ENCODE measurements at places on chromosomes 6 and 20. TPM values are rescaled to one million over a fixed set of nuclear protein-coding genes. Genes with fewer than 3 reads are reported as not detected.

- DNase-seq, result no peak
Observed at GRCh38 chr6:11386726-11387125, 150.8 kb upstream of the TMEM170B start.

- DNase-seq, result no peak
Observed at GRCh38 chr20:60148885-60149284, 190.7 kb downstream of the CDH26 start.

DNA sequence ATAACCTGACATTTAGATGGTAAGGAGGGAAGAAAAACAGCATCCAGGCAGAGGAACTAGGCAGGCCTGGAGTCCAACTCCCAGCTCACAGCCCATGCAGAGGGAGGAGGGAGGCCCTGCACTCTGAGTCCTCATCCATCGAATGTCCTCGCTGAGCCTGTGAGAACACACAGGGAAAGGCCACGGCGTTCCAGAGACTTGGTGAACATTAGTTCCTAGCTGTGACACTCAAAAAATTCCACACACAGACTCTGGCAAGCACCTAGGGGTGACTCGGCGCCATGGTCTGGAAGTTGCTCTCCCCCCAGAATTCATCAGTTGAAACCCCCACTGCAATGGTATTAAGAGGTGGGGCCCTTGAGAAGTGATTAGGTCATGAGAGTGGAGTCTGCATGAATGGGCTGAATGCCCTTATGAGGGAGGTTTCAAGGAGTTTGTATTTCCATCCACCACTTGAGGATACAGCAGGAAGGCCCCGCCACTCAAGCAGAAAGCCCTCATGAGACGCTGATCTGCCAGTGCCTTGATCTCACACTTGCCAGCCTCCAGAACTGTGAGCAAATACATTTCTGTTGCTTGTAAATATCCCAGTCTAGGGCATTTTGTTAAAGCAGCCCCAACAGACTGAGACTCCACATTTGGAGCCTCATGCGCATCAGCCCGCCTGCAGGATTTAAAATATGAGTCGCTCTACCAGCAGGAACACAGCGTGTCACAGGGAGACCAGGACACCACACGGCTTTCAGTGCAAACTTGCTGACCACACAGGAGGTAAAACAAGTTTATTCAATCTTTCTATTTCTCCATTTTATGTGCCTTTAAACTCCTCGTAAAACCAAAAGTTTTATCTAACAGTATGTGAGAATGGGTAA is 73.9 kb downstream of the WDR27 start:
- no peak for DNase-seq

- no peak for DNase-seq
Observed at GRCh38 chr6:165223736-165224135, 85.7 kb downstream of the C6orf118 start.

DNA sequence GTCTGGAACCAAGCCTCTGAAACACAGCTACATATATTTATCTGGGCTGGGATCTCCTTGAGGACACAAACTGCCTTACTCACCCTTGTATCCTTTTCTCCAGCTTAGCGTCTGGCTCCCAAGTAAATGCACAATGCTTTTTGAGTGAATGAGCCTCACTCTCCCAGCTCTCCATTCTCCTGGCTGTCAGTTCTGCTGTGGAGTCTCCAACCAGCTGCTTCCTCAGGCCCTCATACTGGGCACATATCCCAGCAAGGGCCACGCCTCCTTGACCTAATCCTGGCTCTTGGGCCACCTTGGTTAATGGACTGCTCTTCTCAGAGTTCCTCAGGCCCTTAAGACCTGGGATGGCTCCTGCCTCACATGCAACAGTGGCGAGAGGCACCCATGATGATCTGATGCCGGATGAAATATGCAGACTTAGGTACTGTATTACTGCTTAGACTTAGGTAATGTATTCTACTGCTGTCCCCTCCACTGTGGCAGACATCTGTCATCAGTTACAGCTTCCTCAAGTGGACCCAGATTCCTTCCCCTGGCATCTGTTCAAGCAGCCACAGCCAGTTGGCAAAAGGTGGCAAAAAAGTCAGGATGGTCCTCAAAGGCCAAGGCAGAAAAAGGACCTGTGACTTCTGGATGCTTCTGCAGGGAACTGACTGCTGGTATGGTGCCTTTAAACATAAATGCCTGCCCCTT is 16.5 kb downstream of the SNHG17 start:
- DNase-seq, result no peak

- DNase-seq, result no peak
Observed at GRCh38 chr6:36618366-36619355, 24.5 kb downstream of the SRSF3 start.

DNA sequence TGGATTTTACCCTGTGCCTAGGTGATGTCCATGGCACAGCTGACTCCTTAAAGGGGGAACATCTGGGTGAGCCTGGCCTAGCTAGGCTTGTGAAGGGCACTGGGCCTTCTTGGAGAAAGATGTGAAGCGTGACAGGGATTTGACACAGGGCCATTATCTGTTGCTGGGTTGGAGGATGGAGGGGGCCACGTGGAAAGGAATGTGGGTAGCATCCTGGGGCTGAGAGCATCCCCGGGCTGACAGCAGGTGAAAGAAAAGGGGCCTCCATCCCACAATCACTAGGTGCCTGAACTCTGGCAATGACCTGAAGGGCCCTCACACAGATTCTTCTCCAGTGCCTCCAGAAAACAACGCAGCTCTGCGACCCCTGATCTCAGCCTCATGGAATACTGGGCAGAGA is 124.7 kb downstream of the DTNBP1 start:
- no peak for DNase-seq

GRCh38 chr20:44219170-44219730 is 8.7 kb upstream of the OSER1 start:
- no peak for DNase-seq

GRCh38 chr20:1150218-1150617 is 31.8 kb downstream of the PSMF1 start:
- DNase-seq, result no peak

DNA sequence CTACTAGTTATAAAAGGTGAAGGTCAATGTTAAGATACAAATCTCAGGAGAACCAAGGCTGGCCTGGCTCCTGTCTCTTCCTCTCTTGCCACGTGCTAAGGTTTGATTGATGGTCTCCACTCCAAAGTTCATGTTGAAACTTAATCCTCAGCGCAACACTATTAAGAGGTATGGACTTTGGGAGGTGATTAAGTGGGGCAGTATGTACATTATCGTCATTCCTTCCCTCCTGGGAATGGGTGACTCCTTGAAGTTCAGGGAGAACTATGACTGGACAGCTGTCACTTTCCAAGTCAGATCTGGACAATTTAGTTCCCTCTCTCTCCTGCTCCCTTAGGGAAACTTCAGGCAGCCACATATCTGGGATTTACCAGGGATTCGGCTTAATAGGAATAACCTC is 50.5 kb downstream of the KCNK5 start:
- no peak for DNase-seq

DNA sequence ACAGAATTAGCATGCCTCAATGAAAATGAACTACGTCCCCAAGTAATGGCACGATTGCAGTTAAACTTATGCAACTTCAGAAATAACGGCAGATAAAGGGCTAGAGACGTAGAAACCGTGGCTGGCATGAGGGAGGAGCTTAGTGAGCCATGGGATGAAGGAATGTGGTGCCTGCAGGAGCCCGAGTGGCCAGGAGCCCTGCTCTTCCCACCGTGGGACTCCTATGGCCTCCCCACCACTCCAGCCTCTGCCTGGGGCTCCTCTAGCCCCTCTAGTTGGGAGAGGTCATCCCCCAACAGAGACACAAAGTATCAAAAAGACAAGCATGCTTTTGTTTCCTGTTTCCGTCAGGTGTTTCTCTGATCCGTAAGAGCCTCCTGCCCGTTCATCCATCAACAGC is 75.1 kb upstream of the BHLHE23 start:
- no peak for DNase-seq

DNA sequence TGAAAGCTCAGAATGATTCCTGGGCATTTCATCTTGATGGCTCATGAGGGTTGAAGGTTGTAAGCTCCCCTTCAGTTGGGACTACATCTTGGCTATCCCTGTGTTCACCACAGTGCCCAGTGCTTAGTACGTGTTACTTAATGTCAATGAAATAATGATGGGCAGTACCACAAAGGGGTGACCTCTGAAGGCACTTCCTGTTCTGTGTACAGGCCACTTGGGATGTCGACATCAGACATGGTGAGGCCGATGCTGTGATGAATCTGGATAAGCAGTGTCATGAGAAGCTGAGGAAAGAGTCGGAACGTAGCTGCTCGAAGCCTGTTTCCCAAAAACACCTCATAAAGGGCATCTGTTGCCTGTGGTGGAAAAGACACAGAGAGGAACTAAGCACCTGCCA is 27.6 kb upstream of the RBL1 start:
- DNase-seq, result no peak

- DNase-seq, result no peak
Observed at GRCh38 chr20:3473944-3474343, 3.1 kb downstream of the ATRN start.

DNA sequence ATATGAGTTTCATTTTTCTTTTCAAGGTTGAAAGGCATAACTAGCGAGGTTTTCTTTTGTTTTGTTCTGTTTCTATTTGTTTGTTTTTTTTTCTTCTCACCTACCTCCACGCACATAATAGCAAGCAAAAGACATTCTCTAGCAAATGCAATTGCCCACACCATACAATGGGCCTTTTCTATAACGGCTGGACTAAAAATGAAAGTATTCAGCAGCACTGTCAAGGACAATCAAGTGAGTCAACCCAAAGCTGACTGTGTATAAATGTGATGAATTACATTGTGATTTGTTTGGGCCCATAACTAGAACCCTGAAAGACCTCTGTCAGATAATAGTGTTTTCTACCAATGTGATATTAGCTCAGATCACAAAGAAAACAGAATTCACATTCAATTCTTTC is 496.7 kb downstream of the RNF144B start:
- DNase-seq, result no peak

GRCh38 chr20:11103866-11104265 is 430.1 kb upstream of the JAG1 start:
- DNase-seq, result no peak

DNA sequence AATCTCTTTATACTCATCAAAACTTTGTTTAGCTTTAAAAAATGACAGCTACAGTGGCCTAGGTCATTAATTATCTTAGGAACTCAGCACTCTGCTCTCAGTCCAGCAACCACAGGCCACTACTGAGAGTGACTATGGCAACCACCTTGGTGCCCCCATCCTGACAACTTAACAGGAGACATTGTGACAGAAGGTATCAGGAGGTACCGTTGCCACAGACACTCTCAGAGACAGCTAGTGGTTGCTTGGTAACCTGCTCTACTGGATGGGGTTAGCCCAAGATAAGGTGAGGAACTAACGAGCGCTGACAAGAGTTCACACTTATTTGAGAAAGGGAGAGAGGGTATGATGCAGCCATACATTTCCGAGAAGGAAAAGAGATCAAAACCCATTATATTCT is 76.1 kb upstream of the TFAP2D start:
- DNase-seq, result no peak

- no peak for DNase-seq
Observed at GRCh38 chr6:146693342-146693741, 94.6 kb downstream of the ADGB start.

GRCh38 chr20:63404129-63405085 is 43.3 kb upstream of the CHRNA4 start:
- DNase-seq, result no peak

DNA sequence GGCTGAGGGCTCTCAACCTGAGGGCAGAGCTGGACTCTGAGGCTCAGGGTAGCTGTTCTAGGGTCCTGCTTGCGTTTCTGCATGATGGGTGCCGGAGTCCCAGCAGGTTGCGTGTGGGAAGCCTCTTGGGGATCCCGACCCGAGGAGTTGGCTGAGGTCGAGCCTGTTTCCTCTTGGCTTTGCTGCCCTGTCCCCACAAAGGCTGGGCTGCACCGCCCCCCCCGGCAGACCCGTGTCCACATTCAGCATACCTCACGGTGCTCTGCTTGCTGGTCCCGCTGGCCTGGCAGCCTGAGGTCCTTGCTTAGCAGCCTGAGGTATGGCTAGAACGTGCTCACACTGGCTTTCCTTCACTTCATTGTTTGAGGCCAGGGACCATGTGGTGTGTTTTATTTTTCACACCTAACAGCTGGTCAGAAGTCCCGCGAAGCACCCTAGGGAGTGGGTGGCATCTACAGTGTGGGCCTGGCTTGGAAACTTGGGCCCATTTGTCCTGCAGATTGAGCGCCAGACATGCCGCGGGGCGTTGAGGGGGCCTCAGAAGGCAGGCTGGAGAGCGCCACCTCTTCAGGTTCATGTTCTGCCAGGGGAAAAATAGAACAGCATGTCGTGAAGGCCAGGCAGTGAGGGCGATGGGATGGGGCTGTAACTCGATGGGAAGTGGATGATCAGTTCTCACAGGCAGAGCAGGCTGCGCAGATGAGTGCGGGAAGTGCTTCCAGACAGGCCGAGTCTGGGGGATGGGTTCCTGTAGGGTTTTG is 9.5 kb downstream of the LSM14B start:
- DNase-seq, result no peak

DNA sequence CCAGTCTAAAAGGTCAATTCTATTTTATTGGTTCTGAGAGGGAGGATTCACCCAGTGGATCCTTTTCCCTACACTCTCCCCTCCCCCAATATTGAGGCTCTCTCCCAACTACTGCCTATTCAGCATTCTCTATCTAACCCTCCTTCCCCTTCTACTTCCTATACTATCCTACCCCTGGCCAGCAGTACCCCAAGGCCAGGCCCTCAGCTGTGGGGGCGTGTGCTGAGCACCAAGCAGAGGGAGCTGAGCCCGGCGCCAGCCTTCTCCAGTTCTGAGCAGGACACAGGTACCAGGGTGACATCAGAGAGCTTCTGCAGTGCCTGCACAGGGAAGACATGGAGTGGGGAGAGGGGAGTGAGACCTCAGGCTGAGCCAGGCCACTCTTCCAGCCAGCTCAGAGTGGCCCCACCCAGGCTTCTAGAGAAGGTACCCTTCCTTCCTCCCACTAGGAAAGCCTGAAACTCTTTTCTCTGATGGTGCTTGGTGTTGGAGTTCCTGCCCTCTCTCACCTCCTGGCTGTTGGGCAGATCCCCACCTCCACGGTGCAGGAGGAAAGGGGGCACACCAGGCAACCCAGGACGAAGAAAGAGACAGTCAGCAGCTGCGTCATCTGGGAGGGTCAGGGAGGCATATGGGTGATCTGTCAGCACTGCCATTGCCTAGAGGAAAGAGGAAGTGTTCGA is 1.9 kb downstream of the DDAH2 start:
- DNase-seq, result no peak

Gene ASIP
- not detected for total RNA-seq

Gene ID4
- total RNA-seq, result 69.1 TPM

Gene PI3
- not detected for total RNA-seq

Gene ZKSCAN8
- total RNA-seq, result 39.4 TPM

Gene MATN4
- total RNA-seq, result 0.34 TPM

Gene FRS3
- total RNA-seq, result 18.4 TPM

Gene OR2B6
- total RNA-seq, result not detected

Gene IPCEF1
- total RNA-seq, result 1.0 TPM

Gene PPP1R16B
- total RNA-seq, result 1.3 TPM

Gene KIF25
- total RNA-seq, result 0.82 TPM

Gene KCNK5
- 1.8 TPM for total RNA-seq

All from prostate gland (tissue), 2 donors.